ENCODE measurements at places on chromosomes 4 and X.

DNA sequence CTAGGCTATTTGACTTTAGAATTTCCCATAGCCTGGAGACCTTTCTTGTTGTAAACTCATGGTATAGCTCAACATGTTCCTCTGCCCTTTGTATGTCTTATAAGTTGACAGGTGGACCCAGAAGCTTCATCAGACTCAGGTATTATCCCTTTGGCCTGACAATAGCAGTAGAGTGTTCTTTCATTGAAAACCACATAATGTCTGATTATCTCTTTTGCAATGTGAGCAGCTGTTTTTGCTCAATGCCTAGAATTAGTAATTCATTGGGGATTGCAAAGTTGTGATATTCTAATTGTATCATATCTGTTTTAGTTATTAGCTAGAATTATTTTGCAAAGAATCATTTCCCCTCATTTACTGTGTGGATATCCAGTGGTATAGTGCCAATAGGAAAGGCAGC lies 27.5 kb downstream of the TBC1D19 start:
- ATAC-seq, result no peak

DNA sequence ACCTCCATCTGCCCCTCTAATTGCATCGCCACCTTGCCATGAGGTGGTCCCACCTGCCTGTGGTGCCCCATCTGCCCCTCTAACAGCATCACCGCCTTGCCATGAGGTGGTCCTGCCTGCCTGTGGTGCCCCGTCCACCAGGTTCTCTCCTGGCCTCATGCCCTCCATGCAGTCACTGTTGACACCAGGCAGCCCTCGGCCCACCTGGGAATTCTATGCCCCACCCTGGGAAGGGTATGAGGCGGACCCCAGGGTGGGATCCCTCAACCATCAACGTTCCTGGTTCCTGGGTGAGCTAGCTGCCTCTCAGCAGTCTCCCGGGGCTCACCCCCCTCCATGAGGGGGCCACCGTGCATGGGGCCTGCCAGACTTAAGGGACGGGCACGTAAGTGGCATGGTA lies 38.9 kb downstream of the ACOX3 start:
- no peak for ATAC-seq

GRCh38 chr4:186105647-186106321 lies 1.3 kb downstream of the FAM149A start:
- ATAC-seq, result no peak

DNA sequence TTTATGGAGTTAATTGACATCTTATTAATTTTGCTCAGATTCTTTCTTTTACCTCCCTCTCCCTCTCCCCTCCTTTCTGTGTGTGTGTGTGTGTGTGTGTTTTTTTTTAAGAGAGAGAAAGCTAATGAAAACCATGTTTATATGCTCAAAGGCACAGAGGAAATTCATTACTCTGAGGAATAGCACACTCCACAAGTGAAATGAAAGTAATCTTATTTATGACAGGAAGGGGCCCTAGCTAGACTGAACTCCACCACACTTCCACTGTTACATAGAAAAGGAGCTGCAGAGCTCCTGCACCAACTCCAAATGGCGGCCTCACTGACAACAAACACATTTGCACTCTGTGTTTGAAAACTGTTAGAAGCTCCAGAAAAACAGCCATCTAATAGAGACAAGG lies 150.6 kb downstream of the RASL11B start:
- peak; percentile 84 for ATAC-seq

DNA sequence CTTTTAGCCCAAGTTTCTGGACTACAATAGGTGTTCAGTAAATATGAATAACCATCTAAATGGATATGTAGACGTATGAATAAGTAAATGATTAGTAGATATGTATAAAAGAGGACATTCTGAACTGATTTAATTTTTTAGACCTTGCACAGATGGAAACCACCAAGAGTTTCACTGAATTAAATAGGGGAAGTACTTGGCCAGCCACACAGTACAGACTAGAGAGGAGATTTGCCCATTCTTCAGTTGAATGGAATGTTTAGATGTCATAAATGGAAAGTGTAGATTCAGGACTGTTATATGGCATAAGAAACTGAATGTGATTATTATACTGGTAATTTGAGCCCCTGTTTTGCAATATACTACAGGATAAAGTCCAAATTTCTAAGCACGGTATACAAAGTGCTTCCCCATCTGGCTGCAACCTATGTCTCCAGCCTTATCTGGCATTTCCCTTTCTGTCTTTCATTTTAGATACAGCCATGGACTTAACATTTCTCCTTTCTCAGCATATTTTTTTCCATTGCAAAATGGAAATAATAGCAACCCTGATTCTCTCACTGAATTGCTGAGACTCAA lies 137.8 kb upstream of the HS3ST1 start:
- ATAC-seq, result no peak

DNA sequence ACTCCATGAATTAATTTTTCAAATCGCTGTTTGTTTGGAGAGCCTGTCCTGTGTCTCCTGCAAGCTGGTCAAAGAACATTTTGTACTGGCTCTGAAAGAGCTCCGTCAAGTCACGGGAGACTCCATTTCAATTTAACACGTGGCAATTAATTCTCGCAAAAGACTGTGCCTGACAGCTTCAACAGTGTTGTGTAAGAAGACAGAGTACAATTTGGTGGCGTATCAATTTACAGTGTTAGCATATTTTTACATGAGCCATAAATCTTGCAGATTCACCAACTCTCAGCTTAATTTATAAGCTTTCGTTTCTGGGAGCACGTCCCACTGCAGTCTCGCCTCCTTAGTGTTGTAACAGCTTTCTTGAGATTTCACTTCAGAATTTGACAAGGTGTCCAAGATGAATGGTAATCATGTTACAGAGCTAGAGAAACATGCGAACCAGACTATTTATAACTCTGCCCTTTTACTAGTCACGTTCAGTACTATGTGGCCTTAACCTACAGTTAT lies 70.8 kb downstream of the RWDD4 start:
- ATAC-seq, result no peak

DNA sequence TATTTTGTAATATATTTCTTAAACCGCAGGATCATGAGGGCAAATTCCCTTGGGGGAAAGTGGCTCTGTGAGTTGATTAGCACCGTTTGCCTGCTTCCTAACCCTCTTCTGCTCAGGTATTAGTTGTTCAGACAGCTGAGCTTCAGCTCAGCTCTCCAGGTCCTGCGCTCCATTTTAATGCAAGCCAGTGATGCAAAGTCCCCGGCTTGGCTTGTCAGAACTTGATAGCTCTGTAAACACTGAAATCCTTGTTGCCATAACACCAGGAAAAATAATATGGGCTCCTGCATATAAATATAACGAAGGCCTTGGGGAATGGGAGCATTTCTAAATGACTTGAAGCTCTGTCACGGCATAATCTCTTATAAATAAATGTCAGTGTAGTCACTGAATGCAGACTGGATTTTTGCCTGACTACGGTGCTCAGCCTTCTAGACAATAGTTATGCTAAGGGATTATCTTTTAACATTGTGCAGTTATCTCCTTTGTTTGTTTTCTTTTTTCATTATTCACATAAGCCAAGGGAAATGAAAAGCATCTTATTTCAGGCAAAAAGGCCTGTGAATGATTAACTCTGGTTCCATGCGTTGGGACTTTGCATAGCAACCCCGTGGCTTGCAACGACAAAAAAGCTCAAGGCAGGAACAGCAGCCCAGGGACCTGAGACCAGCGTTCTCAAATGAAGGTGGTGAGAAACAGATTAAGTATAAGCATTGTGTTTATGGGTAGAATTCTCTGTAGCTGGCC lies 253.2 kb downstream of the SPRY1 start:
- peak; percentile 67 for ATAC-seq

DNA sequence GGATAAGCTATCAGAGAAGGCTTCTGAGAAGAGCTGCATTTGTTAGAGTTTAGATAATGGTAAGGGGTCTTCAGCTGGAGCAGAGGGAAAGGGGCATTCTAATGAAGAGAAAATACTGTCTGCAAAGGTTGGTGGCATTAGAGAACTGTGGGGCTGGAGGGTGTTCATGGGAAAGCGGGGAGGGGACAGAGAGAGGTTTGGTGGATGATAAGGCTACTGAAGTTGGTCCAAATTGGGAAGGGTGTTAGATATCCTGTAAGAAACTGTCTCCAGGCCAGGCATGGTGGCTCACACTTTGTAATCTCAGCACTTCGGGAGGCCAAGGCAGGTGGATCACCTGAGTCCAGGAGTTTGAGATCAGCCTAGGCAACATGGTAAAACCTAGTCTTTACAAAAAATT lies 59.9 kb downstream of the AFF1 start:
- ATAC-seq, result no peak

- peak; percentile 52 for ATAC-seq
Observed at GRCh38 chr4:17094876-17095210, 196.4 kb upstream of the LDB2 start.

DNA sequence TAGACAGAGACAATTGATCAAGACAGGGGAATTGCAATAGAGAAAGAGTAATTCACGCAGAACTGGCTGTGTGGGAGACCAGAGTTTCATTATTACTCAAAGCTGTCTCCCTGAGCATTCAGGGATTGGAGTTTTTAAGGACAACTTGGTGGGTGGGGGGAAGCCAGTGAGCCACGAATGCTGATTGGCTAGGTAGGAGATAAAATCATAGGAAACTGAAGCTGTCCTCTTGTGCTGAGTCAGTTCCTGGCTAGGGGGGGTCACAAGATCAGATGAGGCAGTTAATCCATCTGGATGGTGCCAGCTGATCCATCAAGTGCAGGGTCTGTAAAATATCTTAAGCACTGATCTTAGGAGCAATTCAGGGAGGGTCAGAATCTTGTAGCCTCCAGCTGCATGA lies 358.6 kb downstream of the GPM6A start:
- no peak for ATAC-seq

DNA sequence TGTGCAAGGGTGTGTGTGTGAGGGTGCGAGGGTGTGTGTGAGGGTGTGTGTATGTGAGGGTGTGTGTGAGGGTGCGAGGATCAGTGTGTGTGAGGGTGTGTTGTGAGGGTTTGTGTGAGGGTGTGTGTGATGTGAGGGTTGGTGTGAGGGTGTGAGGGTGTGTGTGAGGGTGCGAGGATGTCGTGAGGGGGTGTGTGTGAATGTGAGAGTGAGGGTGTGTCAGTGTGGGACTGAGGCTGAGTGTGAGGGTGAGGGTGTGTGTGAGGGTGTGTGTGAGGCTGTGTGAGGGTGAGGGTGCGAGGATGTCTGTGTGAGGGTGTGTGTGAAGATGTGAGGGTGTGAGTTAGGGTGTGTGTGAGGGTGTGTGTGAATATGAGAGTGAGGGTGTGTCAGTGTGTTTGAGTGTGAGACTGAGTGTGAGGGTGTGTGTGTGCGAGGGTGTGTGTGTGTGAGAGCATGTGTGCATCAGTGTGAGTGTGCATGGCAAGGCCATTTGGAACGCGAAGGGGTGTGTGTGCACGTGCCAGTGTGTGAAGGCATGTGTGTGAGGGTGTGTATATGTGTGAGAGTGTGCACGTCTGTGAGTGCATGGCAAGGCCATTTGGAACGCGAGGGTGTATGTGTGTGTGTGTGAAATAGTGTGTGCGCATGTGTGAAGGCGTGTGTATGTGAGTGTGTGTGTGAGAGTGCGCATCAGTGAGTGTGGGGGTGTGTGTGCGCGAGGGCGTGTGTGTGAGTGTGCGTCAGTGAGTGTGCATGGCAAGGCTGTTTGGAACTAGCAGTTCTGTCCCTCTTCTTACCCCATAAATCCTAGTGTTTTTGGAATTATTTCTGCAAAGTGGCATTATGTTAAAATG lies 69.8 kb downstream of the RGS12 start:
- no peak for ATAC-seq
